ENCODE measurements at places on chromosomes 5 and 9. TPM values are rescaled to one million over a fixed set of nuclear protein-coding genes. Genes with fewer than 3 reads are reported as not detected.

GRCh38 chr5:127757576-127757975, 54.4 kb downstream of the CCDC192 start:
- DNase-seq = peak; percentile 10

Gene PSAT1
- total RNA-seq = 278 TPM

- no peak for DNase-seq
These were observed 31.1 kb downstream of the C5orf58 start for GRCh38 chr5:170263906-170264305.

Gene TMEM232
- total RNA-seq = 1.7 TPM

- no peak for DNase-seq
These were observed 107.5 kb downstream of the KCNN2 start for GRCh38 chr5:114469372-114469771.

DNA sequence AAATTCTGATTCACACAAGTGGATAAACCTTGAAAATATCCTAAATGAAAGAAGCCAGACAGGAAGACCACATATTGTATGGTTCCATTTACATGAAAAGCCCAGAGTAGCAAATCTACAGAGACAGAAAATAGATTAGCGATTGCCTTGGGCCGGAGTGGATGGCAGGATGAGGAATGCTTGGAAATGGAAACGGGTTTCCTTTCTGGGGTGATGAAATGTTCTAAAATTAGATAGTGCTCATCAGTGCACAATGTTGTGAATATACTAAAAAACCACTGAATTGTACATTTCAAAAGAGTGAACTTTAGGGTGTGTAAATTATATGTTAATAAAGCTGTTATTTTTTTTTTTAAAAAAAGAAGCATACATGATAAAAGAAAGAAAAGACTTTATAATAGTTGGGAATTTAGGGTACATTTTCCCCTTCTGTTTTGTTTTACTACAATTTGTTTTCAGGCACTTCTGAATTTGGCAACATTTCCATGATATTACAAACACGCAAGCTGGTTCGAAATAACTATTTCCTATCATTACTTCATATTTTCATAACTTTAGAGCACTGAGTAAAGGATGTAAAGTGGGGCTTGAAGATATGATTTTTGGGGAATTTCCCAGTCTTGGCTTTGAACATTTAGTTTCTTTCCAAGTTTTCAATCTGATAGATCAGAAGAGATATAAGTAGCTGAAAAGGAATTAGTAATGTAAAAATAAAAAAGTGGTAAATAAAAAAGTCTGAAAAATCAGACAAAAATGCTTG, 23.9 kb downstream of the SLC35A4 start:
- no peak for DNase-seq

Gene SIT1
- 93.0 TPM for total RNA-seq

DNA sequence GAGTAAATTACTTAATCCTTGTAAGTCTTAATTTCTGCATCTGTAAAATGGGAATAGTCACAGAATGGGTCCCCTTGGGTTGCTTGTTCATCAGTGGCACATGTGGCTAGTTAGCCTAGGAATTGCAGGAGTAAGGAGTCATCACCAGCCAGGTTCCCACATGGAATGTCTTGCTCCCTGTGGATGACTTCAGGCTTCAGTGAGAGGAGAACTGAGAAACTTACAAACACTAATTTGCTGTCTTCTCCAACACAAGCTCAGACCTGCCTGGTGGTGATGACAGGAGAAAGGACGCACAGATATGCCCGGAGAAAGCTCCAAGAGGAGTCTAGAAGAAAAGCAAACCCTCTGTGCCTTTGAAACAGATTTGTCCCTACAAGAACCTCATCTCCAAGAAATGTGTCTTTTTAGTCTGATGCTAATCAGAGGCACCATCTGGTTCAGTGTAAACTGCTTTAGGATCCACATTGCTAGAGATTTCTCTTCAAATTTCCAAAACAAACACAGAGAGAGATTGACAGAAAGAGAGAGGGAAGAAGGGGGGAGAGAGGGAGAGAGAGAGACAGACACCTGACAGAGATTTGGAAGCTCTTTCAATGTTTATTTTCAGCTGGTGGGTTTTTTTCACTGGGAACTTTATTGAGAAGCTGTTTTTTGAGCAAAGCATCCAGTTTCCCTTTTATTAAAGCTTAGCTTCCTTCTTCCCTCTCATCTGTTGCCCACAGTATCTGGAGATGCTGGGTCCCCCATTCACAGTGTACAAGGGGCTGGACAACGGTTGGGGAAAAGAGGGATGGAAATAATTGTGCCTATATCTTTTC, 128.3 kb downstream of the DOCK2 start:
- DNase-seq = no peak

Gene ZNF454
- not detected for total RNA-seq

DNA sequence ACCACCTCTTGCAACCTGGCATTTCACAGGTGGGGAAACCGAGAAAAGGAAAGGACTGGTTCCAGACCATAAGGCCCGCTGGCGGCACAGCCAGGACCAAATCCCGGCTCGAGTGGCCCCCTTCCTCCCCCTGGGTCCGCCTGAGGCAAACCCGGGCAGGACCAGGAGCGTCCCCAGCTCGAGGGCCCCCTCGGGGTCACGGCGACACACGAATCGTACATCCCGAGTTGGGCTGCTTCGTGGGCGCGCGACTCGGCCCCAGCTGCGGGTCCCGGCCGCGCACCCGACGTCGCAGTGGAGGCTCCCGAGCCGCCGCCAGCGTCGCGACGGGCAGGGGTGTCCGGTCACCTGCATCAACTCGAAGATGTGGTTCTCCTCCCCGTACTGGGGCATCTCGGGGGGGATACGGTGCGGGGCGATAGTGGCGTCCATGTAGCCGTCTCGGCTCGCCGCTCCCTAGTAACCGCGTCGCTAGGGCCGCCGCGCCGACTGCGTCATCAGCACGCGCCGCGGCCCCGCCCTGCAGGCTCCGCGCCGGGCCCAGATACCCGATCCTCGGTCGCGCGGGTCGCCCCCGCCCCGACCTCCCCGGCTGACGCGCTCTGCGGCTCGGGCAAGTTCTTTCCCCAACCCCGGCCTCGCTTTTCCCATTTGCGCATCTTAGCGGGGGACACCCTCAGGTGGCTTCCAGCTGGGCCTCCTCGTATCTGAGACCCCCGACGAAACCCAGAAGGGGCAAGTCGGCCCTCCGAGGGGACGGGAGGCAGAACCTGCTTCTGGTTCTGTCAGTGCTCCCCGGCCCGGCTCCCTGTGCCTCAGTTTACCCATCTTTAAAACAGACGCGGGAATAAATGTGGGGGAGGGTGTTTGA, at the start of gene AK8:
Gene AK8, minus strand, starts transcription at position 461 of the 871 bp plus-strand sequence. Its CDS starts 29 bp downstream, at position 432.
- peak; percentile 79 for DNase-seq

Gene LURAP1L
- total RNA-seq = not detected

GRCh38 chr5:129395247-129395646, 64.9 kb upstream of the ADAMTS19 start:
- no peak for DNase-seq

DNA sequence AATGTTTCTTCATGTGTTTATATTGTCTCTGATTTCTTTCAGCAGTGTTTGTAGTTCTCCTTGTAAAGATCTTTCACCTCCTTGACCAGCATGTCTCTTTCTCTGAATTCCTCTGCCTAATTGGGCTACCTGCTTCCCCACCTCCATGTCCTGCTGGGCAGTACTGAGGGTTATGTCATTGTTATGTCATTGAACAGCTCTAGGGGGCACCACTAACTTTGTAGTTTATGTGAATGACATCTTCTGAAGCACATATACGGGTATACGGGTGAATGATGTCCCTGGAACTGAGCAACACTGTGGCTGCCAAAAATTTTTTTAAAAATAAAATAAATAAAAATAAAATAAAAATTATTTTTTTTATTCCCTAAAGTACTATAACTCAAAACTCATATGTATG, 16.9 kb upstream of the SNCAIP start:
- DNase-seq = peak; percentile 20

DNA sequence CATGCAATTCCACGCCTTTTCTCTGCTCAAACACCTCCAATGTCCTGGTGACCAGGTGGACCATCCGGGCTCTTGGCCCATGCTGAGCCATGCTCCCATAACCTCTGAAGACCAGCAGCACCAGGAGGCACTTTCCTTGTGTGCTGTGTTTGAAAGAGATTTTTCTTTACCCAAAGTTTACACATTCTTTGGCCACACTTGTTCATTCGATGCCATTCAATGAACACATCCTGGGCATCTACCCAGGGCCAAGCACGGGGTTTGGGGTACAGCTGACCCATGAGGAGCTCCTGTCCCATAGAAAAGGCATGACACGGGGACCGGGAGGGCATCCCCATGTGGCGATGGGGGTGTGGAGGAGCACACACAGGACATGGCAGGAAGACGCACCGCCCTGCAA, 77.1 kb upstream of the IRX1 start:
- no peak for DNase-seq

- DNase-seq = no peak
These were observed 26.8 kb upstream of the GABRP start for GRCh38 chr5:170756691-170757090.

- no peak for DNase-seq
These were observed 108.9 kb upstream of the SPRY4 start for GRCh38 chr5:142433526-142434321.

Gene CTXN3
- total RNA-seq = not detected

Data from OCI-LY7 (cell line).